Hepatocyte (in vitro differentiated cells): ENCODE measurements at places on chromosomes 2 and 18.
A peak's percentile ranks its signal among the peaks of the same experiment; 100 is the strongest.

DNA sequence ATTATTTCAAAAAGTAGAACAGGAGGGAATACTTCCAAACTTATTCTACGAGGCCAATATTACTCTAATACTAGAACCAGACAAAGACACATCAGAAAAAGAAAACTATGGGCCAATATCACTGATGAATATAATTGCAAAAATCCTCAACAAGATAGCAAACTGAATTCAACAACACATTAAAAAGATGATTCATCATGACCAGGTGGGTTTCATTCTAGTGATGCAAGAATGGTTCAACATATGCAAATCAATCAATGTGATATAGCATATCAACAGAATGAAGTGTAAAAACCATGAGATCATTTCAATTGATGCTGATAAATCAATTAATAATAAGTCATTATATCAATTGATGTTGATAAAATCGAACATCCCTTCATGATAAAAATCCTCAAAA lies 22.4 kb upstream of the EML6 start:
- DNase-seq = no peak

DNA sequence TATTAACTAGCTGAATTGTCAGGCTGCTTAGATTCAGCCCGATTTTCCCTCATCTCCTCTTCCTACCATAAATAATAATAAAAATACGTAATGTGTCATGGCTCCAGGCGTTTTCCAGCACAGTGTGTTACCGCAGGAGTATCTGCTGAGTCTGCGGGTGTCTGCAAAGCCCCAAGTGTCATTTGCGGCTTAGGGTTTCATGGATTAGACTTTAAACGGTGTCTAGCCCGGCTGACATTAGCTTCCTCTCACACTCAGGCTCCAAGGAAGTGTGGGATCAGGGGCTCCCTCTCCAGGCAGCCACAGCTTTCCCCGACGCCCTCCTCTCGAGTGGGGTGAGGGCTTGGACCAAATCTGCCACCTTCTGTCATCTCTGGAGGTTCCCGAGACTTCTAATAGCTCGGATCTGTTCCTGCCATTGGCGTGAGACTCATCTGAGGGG lies 14.1 kb upstream of the HOXD1 start:
- no peak for DNase-seq

DNA sequence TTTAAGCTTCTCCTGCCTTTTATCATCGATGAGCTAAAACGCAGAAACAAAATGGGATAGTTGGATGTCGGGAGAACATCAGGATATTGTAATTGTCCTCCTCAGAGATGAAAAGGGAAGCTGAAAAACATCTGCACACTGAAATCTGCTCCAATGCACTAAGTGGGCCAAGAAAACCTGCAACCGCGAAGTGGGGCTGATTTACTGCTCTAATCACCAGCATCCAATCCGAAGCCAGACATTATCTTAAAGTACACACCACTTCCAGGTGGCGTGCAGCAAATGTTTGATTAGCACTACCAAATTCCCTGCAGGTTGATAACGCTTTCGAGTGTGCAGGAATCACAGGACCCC lies 230.3 kb upstream of the SLC14A2 start:
- DNase-seq = peak; percentile 24

- no peak for DNase-seq
Measured at GRCh38 chr2:147578529-147578928, 266.3 kb upstream of the ACVR2A start.

DNA sequence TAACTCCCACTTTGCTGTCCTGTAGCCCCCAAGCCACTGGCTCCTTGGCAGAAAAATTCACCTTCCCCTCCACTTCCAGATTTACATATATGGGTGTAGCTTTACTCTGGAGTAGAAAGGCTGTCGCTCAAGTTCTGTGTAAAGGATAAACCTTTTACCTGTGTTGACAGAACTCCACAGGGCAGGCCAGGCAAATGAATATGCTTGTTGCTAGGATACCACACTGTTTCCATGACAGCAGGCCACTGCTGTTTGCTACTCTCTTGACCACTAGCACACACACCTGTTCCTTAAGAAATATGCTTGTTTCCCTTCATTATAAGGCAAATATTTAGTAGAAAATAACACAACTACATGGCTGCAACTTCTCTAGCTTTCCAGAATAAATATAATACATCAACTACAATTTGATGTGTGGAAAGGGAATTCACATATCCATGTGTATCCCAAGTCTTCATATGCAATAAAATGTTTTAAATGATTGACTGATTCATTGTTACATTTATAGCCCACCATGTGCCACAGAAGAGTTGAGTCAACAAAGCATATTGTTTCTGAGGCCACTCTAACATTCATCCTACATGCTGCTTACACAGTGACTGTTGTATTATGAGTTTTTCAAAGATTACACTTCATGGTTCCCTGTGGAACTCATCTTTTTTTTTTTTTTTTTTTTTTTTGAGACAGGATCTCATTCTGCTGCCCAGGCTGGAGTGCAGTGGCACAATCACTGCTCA lies 56.2 kb upstream of the ROCK1 start:
- peak; percentile 78 for DNase-seq

- peak; percentile 94 for DNase-seq
Measured at GRCh38 chr2:27320958-27321543, 1.8 kb downstream of the MPV17 start.

DNA sequence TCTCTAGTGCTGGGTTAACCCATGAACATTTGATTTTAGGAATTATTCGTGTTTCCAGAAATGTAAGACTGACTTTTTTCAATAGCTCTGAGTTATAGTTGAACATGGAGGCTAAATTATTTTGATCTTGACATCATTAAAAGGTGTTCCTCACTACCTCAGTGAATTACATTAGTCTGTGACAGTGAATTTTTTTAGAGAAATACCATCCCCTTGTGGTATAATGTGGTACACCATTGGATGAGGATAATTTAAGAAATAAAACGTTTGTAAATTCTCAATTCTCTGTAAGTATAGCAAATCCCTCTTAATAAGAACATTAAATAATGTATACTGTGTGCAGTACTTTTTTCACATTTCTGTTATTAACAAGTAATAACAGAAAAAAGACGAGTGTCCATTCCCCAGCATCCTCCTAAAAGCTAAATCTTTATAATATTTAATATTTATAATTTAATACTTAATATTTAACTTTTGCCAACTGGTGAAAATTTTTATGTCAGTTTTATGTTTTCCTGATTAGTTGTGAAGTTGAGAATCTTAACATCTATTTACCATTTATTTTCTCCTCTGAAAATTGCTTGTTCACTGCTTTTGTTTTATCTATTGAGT lies 70.3 kb upstream of the CWC22 start:
- DNase-seq = peak; percentile 8

- DNase-seq = no peak
Measured at GRCh38 chr2:236776695-236777251, 207.1 kb downstream of the ACKR3 start.

DNA sequence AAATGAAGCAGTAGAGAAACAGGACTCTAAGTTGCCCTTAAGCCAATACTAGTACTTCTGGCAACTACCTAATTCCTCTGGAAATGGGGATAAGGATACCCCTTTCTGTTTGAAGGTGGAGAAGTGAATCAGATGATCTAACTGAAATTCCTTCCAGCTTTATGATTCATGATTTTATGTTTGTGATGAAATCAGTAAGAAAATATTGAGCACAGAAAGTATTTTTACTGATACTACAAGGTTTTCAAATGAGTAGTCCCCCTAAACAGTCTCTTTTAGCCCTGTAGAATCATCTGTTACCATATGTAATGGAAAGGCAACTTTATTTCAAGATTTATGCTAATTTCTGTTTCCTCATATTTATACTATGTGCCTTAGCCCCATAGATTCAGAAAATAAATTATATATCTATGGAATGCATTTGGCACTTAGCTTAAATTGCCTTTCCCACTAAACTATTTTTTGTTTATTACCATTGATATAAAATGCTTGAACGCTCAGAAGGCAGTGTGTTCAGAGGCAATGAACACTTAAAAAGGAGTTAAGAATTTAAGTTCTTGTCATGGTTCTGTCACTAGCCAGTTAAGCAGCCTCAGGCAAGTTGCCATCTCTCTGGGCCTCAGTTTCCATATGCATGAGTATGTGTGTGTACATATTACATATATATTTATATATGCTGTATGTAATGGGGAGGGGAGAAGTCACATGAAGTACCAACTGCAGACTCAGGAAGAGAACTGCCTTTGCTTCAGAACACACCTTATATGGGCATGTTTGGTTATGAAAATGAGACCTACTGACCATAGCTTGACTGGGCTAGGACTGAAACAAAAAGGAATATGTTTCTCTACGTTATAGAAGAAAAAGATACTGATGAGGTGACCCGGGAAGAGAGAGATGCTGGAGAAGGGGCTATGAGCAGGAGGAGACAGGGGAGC lies 97.7 kb downstream of the CDC42EP3 start:
- DNase-seq = no peak

GRCh38 chr2:108377815-108378630 lies at the start of gene SULT1C4:
Gene SULT1C4 (plus strand): TSS chr2:108377954. CDS start chr2:108378338, 384 bp downstream.
- DNase-seq = peak; percentile 90

DNA sequence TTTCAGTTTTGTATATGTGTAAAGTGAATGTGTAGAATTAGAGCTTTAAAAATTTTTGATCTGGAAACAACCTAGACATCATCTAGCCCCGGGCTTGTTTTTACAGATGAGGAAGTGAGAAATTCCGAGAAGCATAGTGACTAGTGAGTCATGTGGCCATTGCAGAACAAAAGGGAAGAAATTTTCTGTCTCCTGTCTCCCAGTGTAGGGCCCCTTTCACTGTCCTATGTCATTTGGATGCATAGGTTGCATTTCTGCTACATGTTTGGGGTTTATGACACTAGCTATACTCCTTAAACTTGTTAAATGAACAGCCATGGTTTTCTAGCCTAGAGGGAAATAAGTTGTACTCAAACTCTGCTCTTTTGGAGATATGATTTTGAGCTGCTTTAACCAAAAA lies 84.6 kb downstream of the PLCL1 start:
- no peak for DNase-seq

DNA sequence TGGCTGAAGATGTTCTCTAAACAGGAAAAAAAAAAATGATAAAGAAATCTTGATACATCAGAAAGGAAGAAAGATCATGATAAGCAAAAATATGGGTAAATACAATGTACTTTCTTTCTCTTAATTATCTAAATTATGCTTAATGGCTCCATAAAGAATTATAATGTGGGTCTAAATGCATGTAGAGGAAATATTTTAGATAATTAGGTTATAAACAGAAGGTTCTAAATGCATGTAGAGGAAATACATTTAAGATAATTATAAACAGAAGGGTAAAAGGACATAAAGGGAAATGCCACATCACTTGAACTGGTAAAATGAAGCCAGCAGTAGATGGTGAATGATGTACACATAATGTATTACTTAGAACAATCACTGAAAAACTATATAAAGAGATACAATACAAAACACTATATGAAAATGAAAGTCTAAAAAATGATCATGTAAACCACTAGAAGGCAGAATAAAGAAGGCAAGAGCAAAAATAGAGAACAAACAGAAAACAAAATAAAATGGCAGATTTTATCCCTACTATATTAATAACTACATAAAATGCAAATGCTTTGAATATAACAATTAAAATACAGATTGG lies 308.4 kb upstream of the CDH2 start:
- DNase-seq = no peak

DNA sequence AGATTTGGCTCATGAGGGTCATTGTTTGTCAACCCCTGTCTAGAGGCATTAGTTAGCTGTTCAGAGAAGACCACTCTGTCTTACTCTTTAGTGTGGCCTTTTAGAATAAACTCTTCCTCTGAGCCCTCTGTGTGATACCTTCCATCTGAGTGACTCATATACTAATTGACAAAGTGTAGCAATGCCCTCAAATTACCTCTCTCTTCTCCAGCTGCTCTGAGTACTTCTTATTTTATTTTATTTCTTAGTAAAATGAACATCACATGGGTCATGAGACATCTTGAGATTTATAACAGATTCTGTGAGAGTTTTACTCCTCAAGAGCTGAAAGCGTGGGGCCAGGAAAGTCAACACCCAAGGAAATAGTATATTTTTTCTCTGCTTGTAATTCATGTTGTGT lies 67.4 kb downstream of the KCTD18 start:
- DNase-seq = no peak

GRCh38 chr2:120545521-120546047 lies 190.1 kb upstream of the GLI2 start:
- DNase-seq = no peak

DNA sequence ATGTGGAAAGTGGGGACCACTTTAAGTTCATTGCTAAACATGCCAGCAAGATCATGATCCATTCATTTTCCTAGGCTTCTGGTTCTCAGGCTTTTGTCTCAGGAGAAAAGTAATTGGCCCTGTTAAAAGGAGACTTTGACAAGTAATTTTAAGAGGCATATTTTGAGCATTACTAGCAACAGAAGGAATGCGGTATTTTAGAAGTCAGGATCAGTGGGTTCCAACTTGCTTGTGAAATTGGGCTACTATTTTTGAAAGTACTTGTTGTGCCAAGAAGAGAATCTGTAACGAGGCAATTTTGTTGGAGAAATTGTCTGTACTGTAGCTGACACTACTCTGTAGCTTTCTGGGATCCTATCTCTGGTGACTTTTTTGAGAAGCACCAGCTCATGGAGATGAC lies 59.4 kb downstream of the CERS6 start:
- no peak for DNase-seq

DNA sequence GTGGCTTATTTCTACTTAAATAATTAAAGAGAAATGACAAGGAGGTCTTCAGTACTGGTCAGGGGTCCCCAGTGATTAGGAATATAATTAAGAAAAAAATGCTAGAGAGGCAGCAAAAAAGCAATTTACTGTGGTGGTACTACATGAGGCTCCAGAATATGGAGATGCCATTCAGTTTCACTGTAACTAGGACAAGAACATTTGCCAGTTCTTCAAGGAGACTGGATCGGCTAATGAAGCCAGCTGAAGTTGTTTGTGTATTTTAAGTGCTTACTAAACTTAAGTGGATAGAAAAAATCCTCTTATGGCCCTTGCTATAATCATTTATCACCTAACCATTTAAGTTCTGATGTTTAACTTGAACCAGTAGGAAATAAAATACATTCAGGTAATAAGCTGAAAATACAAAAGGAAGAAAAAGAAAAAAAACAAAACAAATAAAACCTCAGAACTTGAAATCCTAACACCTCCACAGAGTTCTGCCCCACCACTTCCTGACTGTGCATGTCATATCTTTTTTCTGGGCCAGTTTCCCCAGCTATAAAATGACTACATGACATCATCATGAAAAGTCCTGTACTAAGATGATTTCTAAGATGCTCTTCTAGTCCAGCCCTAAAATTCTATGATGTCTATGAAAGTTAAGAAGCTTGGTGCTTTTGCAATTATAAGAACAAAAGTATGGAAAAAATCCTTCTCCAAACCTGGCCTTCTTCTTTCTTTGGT lies 98.0 kb downstream of the TRABD2A start:
- DNase-seq = no peak

- DNase-seq = no peak
Measured at GRCh38 chr18:49486606-49486952, 455 bp downstream of the C18orf32 start.

GRCh38 chr2:88331239-88331638 lies 121.3 kb downstream of the FOXI3 start:
- DNase-seq = no peak

DNA sequence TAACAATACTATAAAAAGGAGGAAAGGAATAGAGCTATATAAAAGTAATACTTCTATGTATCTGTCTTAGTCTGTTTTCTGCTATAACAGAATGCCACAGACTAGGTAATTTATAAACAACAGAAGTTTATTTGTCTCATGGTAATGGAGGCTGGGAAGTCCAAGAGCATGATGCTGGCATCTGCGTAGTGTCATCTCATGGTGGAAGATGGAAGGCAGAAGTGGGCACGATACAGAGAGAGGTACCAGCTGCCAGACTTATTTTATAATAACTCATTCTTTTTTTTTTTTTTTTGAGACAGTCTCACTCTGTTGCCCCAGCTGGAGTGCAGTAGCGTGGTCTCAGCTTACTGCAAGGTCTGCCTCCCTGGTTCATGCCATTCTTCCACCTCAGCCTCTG lies 4.3 kb downstream of the DHX57 start:
- no peak for DNase-seq
